ENCODE measurements at places on chromosomes 3 and 15.

GRCh38 chr15:45539680-45540079, 17.1 kb upstream of the SLC30A4 start:
- no peak for DNase-seq

GRCh38 chr15:62818691-62819090, 223.9 kb upstream of the TPM1 start:
- no peak for DNase-seq

DNA sequence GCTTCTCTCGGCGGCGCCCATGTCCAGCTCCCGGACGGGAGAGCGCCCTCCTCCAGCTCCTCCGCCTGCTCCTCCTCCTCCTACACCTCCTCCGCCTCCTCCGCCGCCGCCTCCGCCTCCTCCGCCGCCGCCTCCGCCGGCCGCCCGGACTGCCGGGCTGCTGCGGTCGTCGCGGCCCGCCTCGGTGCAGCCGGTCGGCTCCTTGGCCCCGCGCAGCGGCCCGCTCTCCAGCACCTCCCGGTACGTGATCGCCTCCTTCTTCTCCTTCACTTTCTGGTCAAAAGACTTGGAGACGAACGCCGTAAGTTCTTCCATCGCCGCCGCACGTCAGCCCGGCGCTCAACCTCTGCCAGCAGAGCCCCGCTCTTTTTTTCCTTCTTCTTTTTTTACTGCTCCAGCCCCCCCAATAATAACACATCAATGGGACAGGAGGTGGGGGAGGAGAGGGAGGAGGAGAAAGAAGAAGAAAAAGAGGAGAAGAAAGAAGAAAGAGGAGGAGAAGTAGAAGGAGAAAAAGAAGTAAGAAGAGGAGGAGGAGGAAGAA, 438 bp downstream of the SHOX2 start:
- DNase-seq, result no peak

DNA sequence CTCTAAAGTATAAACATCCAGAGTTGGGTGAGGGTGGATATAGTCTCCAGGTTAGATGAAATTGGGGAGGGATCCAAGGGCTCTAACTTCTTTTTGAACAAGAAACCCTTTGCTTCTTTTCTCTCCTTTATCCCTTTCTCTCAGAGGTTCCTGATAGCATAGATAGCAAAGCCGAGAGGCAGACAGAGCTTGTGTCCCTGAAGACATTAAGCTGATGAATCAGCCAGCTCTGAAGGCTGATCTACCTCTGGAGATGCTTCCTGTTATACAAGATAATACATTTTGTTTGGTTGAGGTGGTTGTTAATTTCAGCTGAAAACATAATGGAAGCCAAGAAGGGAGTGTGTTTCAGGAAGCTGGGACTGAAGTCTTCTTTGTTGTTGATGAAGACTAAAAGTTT, 193.2 kb downstream of the PDCD6IP start:
- no peak for DNase-seq

DNA sequence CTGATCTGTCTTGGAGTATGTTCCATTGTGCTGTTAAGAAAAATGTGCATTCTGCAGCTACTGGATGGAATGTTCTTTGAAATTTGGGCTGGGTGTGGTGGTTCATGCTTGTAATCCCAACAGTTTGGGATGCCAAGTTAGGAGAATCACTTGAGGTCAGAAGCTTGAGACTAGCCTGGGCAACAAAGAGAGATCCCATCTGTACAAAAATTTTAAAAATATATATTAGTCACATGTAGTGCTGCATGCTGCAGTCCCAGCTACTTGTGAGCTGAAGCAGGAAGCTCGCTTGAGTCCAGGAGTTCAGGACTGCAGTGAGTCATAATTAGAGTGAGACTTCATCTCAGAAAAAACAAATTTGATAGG, 62.8 kb upstream of the PLSCR4 start:
- no peak for DNase-seq

DNA sequence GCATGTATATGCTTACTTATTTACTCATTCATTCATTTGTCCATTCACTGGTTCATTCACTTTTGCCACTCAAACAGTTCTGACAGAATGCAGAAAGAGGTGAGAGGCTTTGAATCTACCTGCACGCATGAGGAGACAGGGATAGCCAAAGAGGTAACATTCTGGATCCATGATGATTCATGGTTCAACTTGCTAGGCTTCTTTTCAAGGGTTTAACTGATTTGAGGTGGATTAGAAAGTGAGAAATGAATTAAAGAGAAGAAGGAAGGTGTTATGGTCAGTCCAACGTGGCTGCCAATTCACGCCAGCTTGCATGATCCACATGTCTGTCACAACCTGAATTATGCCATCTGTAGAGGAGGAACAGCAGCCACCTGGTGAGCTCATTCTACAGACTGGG, 260.6 kb downstream of the ARRDC4 start:
- DNase-seq, result no peak

DNA sequence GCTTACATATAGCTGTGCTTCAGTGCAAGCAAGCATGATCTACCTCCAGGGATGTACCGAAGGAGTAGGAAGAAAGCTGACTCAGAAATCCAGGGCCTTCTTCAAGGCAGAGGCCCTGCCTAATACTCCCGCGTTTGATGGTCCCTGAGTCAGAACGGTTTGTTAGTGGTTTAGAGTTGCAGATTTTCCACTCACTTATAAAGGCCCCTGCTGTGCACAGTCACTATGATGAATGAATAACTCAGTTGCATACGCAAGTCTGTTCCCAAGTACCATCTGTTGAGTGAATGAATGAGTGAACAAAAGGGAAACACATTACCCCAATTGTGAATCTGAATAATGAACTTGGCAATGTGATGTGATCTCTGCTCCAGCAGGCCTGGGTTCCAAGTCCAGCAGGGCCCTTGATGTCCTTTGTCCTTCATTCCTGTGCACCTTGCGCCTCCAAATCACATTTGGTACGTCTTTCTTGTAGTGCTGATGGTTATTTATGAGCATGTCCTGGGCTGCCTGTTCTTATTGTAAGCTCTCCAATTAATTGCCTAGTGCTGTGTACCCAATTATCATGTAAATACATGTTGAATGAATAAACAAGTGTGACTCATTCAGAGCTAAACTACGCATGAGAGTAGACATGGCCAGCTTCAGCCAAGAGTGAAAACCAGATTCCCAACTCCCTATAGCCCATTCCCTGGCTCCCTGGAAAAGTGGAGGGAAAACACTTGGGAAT, 85.3 kb upstream of the LIMD1 start:
- no peak for DNase-seq

GRCh38 chr15:55742927-55743728, at the start of gene PRTG:
PRTG (minus strand) TSS chr15:55743152; CDS start chr15:55742931, 221 bp downstream.
- DNase-seq, result no peak

DNA sequence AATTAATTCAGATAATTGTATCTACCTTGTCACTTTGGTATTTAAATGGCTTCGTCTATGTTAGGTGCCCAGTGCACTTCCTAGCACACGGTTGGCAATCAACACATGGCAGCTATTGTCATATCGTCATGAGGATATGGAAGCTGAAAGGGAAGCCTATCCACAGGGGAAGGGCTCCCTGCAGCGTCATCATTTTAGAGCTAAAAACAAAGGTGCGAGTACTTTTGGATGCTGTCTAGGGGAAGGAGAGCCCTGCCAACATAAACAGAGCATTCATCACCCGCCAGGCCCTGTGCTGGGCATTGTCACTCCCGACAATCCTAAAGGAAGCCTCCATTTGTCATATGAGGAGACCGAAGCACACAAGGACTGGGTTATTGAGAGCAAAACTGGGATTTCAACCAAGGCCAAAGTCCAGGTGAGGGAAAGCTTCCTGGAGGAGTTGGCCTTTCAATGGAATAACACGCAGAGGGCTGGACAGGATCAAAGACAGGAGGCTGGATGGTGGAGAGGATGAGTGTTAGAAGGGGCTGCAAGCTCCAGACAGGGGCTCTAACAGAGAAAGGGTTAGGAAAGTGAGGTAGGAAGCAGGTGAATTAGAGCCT, 8.0 kb upstream of the PARL start:
- no peak for DNase-seq

DNA sequence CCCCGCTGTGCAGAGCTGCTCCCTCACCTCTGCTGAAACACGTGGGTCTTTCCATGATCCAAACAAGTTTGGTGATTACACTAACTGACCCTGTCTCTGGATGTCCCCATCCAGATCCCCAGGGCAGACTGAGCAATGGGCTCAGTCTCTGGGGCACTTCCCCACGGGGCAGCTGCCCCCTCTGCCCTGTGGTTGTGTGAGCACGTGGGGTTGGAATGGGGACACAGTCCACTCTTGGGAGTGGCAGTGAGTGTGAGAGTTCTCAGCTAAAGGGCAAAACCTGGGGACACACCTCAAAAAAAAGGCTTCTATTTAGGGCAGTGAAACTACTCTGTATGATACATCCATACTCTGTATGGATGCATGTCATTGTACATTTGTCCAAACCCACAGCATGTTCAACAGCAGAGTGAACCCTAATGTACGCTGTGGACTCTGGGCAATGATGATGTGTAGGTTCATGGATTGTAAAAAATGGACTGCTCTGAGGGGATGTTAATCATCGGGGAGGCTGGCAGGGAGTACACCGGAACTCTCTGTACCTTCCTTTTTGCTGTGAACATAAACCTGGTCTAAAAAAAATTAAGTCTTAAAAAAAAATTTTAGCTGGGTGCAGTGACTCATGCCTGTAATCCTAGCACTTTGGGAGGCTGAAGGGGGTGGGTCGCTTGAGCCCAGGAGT, 49.9 kb upstream of the BLM start:
- no peak for DNase-seq

DNA sequence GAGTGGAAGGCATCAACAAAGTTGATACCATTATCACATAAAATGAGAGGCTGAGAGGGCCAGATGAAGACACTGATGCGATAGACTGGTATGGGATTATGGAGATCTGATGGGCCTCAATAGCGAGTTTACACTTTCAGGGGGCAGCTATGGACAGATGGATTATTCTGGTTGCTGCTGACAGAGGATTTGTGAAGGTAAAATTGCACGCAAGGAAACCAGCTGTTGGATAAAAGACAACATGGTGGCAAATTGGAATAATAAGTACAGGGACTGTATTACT, 203.9 kb downstream of the MBNL1 start:
- DNase-seq, result no peak
